ENCODE measurements at places on chromosomes 4 and X.

GRCh38 chrX:53246231-53246630 is 21.2 kb upstream of the KDM5C start:
- DNase-seq, result no peak

DNA sequence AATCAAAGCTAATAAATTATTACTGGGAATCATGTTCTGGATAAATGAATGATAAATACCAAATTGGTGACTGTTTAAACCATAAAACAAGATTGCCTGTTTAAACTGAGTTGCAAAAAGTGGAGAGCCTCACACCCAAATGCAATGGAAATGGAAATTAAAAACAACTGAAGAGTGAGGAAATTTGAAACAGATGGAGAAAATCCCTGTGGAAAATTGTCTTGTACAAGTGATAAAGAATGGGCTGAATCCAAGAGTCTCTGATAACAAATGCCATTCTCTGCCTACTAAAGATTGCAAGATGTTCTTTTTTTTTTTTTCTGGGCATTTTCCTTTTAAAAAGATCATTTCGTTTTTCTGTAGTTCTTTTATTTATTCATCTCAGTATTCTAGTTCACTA is 426.3 kb downstream of the NLGN4X start:
- DNase-seq, result no peak

- DNase-seq, result no peak
Measured at GRCh38 chr4:12359420-12359819, 930.7 kb upstream of the HS3ST1 start.

GRCh38 chr4:189374176-189374575 is 566.5 kb upstream of the FRG1 start:
- DNase-seq, result no peak

DNA sequence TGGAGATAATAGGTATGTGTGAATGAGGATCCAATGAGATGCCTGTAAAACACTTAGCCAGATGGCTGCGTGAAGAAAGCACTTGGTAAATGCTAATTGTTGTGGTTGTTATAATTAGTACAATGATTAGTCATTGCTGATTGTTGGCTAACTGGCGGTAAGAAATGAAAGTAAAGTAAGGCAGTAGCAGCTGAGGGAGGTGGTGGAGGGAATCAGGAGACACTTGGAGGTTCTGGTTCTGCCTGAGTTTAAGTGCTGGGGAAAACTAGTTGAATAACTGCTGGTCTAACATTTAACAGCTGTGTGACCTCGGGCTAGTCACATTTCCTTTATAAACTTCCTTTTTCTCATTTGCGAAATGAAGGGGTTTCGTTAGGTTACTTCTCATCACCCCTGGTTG is 30.9 kb downstream of the CD38 start:
- DNase-seq, result peak; percentile 40

GRCh38 chr4:144754562-144755410 is 108.8 kb downstream of the HHIP start:
- DNase-seq, result no peak

DNA sequence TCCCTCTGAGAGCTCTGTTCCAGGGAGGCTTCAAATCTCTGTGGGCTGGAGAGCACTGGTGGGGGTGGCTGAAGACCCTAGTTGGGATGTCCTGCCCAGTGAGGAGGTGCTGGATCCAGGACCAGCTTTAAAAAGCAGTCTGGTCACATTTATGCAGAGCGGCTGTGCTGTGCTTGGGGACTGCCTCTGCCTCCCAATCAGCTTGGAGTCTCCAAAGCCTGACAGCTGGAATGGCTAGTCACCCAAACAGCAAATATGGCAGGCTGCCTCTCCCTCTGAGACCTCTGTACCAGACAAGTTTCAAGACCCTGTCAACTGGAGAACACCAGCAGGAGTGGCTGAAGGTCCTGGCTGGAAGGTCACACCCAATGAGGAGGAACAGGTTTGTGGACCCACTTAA is 848.1 kb upstream of the DIAPH2 start:
- no peak for DNase-seq

DNA sequence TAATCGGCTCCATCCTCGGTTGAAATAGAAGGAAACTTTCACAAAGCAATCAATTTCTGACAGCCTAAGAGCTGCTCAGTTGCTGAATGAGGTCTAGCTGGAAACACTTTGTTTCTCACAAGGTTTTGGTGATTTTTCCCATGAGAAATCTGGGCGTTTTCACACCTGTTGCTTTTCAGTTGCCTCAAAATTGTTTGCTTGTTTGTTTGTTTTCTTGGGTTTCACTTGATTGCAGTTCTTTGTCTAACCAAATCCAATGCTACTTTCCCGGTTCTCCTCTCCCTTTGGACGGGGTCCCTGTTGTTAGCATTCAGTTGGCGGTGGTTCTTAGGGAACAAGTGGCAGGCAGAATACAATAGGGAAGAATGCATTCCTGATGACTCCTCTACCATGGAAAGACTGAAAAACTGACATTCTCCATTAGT is 135.5 kb downstream of the PALLD start:
- DNase-seq, result no peak

GRCh38 chr4:38914854-38915253 is 47.2 kb downstream of the FAM114A1 start:
- no peak for DNase-seq

GRCh38 chrX:19698691-19699090 is 183.4 kb upstream of the MAP3K15 start:
- no peak for DNase-seq

GRCh38 chr4:154368060-154368459 is 123.5 kb downstream of the DCHS2 start:
- no peak for DNase-seq

DNA sequence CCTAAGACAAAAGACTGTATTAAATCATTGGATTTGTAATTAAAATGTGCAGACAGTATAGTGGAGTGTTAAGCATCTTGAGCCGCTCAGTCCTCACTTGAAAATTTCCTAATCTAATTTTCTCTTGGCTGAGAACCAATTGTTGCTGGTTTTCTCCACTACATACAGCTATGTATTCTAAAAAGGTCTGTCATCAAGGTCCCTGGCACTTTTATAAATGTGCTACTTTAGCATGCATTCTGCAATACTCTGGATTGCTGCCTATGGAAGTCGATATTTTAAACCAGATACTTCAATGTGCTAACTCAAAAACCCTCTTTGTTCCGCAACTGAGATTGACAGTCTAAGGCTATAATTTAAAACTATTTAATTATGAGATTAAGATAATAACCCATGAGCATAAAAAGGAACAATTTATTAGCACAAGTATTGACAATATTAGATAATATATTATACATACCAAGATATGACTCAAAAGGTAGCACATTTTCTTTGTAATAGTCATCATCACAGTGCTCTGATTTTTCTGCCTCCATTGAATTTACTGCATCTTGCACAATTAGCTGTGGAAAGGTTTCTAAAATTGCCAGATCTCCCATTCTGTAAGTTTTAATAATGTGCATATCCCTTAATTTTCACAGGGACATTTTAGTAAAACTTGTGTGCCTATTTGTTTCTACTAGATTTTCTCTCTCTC is 815.1 kb downstream of the ADGRL3 start:
- DNase-seq, result no peak

DNA sequence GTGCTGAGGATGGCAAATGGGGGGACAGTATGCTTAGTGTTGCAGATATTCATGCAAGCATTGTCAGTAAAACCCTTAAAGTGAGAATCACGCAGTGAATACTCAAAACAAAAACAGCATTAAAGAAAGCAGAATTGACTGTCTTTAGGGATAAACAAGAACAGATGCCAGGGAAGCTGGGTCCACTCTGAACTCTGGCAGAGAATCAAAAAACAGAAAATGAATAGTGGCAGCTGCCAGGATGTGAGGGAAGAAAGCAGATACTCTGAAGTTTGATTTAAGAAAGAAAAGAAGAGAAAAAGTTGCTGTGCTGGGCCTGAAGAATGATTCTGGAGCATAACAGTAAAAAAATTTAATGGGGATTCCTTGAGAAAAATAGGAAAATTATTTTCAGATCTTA is 131.5 kb downstream of the GABRA2 start:
- no peak for DNase-seq

- DNase-seq, result no peak
Measured at GRCh38 chrX:23938690-23939089, 30.9 kb downstream of the CXorf58 start.

DNA sequence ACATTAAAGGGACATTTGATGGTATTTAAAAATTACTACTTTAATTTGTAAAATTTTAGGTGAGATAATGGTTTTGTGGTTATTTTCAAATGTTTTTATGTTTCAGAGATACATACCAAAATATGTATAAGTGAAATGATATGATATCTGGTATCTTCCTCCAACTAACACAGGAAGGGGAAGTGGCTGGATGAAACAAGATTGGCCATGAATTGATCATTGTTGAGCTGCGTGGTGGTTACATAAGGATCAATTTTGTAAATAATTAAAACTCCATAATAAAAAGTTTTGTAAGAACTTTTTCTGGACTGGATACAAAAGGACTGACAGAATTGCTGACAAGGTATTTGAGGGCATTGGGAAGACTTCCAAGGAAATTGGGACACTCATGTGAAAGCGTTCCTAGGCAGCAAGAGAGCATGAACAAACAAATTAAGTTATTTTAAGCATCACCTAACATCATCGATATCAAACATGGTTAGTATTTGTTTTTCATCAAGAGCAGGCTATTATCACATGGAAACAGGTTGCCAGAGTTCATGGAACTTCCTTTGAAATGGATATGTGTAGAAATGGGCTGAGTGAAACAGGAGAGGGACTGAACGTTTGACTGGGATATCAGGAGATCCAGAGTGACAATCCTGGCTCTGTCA is 4.4 kb upstream of the PGM2 start:
- no peak for DNase-seq

DNA sequence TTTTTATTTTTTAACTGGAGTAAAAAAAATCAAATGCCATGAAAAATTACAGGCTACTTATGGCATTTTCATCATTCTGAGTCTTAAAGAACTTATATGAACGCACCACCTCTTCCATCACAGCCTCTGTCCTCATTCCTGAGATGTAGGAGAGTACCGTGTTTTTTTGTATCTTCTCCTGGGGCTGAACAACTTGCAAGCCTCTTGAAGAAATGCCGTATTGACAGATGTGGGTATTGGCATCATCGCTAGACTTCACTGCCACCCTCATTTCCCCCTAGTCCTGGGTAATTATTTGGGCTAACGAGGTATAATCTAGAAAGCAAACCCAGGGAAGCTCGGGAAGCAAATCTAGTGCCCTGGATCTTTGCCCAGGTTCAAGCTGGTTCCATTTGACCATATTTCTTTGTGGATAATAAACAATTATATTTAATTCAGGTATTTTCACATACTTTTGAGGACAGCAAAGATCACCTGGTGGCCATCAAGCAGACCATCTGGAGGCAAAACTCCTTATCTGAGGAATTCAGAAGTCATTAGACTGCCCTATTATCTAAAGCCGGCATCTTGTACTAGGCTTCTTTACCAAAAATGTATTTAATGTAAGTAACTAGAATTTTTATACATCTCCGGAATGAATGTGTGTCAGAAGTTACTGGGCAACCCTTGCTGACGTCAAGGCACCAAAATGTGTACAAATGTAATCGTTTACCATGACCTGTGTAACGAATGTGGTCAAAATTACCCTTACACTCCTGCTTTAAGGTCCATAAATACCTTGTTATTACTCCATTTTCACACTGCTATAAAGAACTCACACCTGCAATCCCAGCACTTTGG is 55.9 kb upstream of the WDR19 start:
- DNase-seq, result no peak

- DNase-seq, result no peak
Measured at GRCh38 chrX:110669572-110669971, 126.0 kb downstream of the CHRDL1 start.
